GOT3 (cell line): ENCODE measurements at places on chromosomes 5 and 9.

DNA sequence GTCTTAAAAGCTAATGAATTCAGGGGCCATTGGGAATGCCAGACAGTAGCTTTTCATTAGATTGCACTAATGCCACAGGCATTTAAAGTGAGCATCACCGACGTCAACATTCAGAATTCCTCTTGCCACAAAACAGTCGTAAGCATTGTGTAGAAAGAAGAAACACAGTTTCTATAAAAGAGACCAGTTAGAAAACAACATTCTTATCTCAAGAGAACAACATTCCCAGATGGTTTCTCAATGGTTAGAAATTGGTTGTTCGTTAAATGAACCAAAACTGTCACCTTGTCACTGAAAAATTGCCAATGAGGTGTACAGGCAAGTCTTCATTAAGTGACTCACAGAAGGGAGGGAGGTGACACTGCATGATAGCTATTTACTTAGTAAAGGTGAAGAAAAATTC lies 401.6 kb upstream of the PRR16 start:
- no peak for DNase-seq

DNA sequence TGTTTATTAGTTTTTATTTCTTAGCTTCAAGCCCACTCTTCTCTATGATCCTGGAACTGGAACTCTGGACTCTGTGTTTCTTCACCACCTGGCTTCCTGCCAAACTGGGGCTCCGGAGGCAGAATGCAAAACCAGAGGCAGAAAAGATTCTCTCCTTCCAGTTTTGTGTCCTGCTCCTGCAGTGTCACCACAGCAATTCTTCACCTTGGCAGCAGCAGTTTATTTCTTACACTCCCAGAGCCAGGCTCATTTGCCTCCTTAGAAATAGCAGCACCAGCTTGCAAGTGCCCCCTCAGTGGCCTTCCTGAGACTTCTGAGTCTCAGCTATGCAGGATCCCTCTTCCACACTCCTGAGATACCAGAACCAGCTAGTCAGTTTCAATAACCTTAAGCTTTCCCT lies 26.7 kb upstream of the CAMK4 start:
- DNase-seq: no peak

- no peak for DNase-seq
Observed at GRCh38 chr9:91427873-91428272, 4.2 kb upstream of the NFIL3 start.

GRCh38 chr9:120654272-120654671 lies 60.0 kb downstream of the MEGF9 start:
- no peak for DNase-seq

- DNase-seq: no peak
Observed at GRCh38 chr5:61525512-61526206, 193.6 kb downstream of the ZSWIM6 start.

DNA sequence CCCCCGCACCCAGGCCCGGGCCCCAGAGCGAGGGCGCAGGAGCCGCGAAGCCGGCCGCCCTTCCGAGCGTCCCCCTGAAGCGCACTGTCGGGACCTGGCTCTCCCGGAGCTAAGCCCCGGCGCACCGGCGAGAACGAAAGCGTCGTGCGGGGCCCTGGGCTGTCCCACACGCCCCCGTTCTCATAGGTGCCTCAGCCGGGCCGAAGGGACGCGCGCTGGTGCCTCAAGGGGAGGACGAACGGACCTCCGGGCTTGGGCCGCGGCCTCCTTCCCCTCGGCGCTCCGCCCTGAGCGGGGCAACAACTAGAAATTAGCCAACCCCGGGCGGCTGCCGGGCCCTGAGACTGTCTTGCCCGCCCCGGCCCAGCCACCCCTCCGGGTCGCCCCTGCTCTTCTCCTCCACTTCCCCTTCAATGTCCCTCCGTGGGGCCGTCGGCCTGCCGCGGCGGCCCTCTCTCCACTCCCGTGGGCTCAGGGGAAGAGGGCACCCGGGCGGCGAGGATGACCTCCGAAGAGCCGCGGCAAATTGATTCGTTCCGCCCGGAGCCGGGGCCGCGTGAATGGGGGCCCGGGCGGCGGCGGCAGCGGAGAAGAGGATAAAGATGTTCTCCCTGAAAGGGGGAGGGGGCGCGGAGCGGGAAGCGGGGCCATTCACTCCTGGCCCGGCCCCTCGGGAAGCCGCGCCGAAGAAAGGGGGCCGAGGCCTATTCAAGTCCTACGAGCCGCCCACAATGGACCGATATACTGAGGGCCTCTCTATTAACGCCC lies 3.5 kb upstream of the PRDM12 start:
- DNase-seq: no peak

GRCh38 chr9:438066-438465 lies 223.4 kb downstream of the DOCK8 start:
- no peak for DNase-seq

DNA sequence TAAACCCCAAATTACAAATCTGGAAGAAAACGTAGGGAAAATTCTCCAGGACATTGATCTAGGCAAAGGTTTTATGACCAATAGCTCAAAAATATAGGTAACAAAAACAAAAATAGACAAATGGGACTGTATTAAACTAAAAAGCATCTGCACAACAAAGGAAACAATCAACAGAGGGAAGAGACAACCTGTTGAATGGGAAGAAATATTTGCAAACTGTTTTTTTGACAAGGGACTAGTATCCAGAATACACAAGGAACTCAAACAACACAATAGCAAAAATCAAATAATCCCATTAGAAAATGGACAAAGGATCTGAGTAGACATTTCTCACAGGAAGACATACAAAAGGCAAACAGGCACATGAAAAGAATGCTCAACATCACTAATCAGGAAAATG lies 386.3 kb downstream of the ENC1 start:
- no peak for DNase-seq

GRCh38 chr9:109759589-109759988 lies 20.4 kb upstream of the PALM2AKAP2 start:
- no peak for DNase-seq

GRCh38 chr5:52811067-52811749 lies 23.5 kb downstream of the ITGA1 start:
- DNase-seq: no peak
